ENCODE measurements at places on chromosomes 3 and 15.
A peak's percentile ranks its signal among the peaks of the same experiment; 100 is the strongest.

DNA sequence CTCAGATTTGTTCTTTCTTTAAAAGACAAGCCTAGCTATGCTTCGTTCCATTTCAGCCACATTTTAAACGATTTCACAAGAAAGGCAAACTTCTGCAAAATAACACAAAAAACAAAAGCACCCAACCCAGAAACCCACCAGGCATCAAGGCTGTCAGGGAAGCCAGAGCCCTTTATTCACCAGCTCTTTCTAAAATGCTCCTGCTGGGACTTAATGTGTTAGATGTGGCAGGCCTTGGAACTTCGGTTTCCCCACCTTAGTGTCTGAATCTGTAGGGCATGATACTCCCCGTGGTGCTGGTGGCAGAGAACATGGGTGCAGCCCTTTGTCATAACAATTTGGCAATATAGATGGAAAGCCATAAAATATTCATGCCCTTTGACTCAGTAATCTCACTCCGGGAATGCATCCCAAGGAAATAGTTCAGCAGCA lies 56.8 kb upstream of the LCTL start:
- no peak for DNase-seq

- no peak for DNase-seq
Observed at GRCh38 chr3:40432793-40433192, 24.3 kb upstream of the RPL14 start.

GRCh38 chr3:114060906-114061655 lies 4.5 kb downstream of the QTRT2 start:
- no peak for DNase-seq

- no peak for DNase-seq
Observed at GRCh38 chr3:176328666-176329065, 868.6 kb downstream of the TBL1XR1 start.

DNA sequence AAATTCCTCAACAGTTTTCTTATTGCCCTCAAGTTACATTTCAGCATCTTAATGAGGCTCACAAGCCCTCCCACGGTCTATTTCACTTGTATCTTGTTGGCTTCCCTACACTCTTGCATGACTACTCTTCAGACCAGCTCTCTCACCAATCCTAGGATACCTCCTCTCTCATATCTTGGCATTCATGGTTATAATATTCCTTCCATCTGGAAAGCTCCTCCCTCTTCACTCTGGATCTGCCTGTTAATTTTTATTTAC lies 8.5 kb upstream of the CCDC80 start:
- DNase-seq = no peak

- no peak for DNase-seq
Observed at GRCh38 chr15:100942656-100943425, 23.7 kb downstream of the LRRK1 start.

GRCh38 chr15:48395521-48396011 lies 64.3 kb downstream of the DUT start:
- DNase-seq = peak; percentile 40

- peak; percentile 54 for DNase-seq
Observed at GRCh38 chr15:67838789-67839332, 984 bp downstream of the RNU6-1 start.

DNA sequence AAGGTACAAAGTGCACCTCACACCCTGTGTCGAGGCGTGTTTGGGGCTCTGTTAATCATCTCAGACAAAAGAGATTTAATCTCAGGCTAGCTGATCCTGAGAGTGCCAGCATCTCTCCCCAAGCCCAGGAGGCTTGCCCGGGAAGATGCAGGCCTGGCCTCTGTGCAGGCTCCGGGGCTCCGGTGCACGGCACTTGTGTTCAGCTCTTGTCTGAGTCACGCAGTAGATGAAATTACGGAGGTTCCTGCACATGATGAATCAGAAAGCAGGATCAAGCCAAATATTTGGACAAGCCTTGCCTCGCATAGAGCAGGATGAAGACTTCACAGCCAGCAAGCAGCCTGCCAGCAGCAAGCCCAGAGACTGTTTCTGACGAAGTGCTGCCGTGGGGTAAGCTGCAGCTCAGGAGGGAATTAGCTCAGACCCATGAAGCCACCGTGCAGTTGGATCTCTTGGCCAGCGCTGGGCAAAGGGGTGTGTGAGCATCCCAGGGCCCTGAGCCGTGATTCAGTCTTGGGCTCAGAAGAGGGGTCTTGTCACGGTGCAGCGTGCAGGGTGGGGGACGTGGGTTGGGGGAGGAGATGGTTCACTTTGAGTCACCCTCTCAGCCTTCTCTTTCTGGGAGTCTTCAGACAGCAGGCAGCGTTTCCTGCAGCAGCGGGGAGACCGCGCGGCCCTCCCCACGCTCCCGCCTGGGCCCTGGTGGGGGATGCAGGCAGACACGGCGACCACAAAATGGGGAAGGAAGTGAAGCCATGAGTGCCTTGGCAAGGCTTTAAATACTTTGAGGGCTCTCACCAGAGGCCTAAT lies 89.2 kb upstream of the MEF2A start:
- DNase-seq = peak; percentile 82

GRCh38 chr15:52496776-52497470 lies 31.8 kb downstream of the MYO5A start:
- no peak for DNase-seq

DNA sequence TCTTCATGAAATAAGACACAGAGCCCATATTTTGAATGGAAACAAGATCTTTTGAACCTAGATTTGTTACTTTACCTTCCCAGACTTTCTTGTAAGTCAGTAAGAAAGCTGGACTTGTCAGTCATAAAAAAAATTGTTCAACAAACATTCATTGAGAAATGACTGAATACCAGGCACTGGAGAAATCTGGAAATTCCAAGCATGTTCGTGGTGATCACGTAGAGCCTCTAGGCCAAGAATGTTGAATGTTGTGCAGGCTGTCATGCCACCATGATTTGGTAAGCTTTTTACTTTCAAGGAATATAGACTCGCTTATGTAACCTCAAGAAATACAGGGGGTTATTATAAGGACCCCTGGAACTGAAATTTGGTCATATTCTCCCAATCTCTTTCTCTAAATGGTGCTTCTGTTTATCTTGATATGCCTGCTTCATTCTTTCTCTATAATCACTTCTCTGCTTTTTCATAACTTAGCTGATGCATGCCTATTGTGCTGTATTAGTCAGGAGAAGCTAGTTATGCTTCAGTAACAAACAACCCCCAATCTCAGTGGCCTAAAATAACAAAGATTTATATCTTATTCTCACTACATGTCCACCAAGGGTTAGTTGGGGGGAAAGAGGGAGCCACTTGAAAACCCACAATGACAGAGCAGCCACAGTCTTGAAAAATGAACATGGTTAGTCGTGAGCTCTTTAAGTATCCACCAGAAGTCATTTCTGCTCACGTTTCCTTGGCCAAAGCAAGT lies 3.4 kb upstream of the TPM1 start:
- no peak for DNase-seq

GRCh38 chr3:193978030-193978429 lies 157.9 kb upstream of the HES1 start:
- no peak for DNase-seq

GRCh38 chr3:174884776-174885568 lies 25.8 kb downstream of the NAALADL2 start:
- no peak for DNase-seq

DNA sequence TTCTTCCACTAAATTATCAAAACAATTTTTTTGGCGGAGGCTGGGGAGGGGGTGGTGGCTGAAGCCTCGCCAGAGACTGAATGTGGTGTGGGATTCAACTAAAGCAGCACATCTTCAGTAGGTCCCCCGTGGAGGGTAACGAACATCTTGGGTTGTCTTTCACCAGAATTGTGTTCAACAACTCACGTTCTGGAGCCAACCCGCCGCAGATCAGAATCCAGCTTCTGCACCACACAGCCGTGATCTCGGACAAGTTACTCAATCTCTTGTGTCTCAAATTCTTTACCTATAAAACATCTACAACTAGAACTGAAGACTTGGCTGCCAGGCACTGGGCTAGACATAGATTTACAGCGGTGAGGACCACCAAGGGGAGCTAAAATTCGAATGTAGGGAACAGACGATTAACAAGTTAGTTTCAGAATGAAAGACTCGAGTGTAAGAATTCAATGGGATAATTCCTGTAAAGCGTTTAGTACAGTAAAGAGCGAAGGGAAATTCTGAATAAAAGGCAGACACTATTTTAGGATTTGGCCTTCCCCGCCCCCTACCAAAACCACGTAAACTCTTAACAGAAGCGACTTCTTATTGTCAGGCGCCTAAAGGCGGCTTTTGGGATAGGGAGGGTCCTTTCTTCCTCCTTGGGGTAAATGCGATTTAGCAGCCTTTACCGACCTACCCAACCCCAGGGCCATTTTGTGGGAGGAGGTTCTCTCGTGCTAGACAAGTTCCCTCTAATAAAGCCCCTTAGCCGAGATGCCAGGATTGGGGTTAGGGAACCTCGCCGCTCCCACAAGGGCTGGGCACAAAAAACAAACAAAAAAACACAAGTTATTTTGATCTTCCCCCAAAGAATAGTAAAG lies 697 bp upstream of the RAB5A start:
- DNase-seq = peak; percentile 2

DNA sequence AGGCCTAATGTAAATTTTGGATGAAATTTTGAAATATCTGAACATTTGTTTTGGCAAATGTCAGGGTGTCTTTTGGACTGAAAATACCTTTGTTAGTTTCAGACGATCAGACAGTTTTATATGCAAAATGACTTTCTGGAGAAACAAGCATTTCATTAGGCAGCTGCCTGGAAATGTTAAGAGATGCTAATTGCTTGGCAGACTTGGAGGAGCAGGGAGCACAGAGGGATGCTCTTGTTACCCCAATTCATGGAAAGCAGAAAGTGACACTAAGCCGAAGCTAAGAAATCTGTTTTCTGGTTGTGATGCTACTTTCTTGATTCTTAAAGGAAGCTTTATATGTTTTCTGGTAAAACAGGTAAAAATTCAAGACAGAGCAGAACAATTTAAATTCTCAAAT lies 204.3 kb upstream of the GBE1 start:
- DNase-seq = no peak

DNA sequence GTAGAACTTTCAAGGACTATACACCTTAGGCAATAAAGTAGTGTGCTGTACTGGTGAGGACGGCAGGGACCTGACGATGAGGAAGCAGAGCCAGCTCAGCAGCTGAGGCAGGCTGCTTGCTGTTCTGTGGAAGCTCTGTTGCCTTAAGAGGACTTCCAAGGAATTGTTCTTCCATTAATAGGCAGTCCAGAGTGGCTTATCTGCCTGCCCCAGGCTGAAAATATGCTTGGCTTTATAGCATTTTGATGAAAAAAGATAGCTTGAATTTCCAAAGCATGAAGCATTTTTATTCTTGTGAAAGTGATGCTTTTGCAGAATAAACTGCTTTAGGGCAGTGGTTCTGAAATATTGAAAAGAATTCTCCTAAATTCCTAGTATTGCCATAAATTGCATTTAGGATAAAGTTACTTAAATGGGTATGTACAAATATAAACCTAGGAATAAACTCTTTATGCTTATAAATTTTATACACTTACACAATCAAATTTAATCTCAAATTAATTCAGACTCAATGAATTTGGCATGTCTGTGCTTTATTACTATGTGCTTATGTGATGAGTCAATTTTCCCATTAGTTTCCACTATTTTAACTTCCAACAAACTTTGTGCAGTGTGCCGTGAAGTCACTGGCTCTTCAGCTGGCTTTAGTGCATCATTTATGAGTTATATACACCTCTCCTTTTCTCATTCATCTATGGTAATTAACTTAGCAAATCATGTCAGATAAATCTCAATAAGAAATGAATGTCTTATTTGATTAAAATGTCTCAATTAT lies 231.0 kb upstream of the RASGRP1 start:
- no peak for DNase-seq

- DNase-seq = no peak
Observed at GRCh38 chr3:69048990-69049389, 3.1 kb downstream of the TMF1 start.

All from putamen (tissue), 1 donor.